ENCODE measurements at places on chromosomes 4 and X. TPM values are rescaled to one million over a fixed set of nuclear protein-coding genes. Genes with fewer than 3 reads are reported as not detected.

The SLC10A3 gene
- 22.5 TPM for total RNA-seq

- DNase-seq: peak; percentile 47
Observed at GRCh38 chr4:82268050-82268825, 105.6 kb downstream of the HNRNPD start.

DNA sequence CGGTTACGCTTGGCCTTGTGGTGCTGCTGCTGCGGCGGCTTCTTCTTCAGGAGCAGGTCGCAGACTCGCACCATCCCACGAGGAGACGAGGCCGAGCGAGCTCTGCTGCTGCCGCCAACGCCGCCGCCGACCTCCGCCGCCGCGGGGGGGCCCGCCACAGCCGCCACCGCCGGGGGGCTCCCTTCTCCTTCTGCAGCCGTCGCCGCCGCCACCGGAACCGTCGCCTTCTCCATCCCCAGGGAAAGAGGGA is 237 bp downstream of the ANKRD17 start:
- no peak for DNase-seq

The F8A2 gene
- total RNA-seq: not detected

DNA sequence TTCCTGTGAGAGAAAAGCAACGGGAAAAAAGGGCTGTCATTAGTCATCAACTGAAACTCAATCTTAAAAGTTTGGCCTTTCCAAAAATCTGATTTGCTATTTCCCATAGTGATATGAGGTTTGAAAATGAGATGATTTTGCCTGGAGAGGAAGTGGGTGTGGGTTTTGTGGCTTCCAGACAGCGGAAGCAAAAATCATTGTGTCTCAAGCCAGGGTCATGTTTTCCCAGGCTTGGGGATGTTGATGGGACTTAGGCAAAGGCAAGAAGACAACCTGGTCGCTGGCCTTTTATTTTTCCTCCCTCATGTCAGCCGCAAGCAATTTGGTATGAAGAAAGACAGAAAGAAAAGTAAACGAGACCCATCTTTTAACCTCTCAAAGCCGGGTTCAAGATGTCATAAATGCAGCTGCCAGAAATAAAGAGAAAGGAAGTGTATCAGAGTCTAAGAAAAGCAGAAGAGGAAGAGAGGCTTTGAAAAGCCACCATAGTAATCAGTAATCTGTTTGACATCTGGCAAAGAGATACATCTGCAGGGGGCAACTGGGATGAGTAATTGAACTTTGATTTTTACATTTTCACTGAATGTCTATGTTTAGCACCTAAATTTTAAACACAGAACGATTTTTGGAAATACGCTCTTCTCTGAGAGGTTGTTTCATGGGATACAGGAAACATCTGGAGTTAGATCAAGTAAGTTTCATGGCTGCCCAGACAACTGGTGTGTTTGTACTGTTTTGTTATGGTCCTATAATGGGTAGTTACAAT is 521.6 kb upstream of the SLIT2 start:
- no peak for DNase-seq

GRCh38 chr4:83356899-83357661 is 22.4 kb upstream of the HPSE start:
- no peak for DNase-seq

The IBSP gene
- not detected for total RNA-seq

The PARM1 gene
- total RNA-seq: not detected

The PCDH19 gene
- total RNA-seq: not detected

The AR gene
- 0.15 TPM for total RNA-seq

- DNase-seq: no peak
Observed at GRCh38 chr4:106676173-106676921, 307.8 kb upstream of the GIMD1 start.

GRCh38 chr4:56840559-56840958 is 19.1 kb upstream of the SPINK2 start:
- no peak for DNase-seq

GRCh38 chr4:11423465-11423864 is 5.2 kb downstream of the HS3ST1 start:
- no peak for DNase-seq

DNA sequence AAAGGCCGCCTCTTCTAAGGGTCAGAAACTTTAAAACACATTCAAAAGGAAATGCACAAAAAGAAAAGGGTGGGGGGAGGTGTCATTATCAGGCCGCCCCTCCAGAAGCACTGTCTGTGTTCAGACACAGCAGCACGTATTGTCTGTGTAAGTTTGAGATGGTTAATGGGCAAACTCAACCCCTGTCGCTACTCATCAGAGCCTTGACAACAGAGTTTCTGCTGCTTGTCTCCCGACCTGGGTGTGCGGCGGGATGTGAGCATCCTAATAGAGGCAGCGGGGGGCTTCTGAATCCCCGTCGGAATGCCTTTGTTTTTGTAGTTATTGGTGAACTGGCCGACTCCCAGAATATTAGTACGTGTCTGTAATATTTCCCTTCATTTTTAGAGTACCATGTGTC is 158.9 kb downstream of the DCTD start:
- no peak for DNase-seq

- DNase-seq: peak; percentile 42
Observed at GRCh38 chrX:45851434-45851991, 650.8 kb upstream of the DIPK2B start.

The TSPAN7 gene
- total RNA-seq: not detected

- no peak for DNase-seq
Observed at GRCh38 chrX:55839485-55839884, 121.9 kb downstream of the RRAGB start.

The ANK2 gene
- total RNA-seq: not detected

DNA sequence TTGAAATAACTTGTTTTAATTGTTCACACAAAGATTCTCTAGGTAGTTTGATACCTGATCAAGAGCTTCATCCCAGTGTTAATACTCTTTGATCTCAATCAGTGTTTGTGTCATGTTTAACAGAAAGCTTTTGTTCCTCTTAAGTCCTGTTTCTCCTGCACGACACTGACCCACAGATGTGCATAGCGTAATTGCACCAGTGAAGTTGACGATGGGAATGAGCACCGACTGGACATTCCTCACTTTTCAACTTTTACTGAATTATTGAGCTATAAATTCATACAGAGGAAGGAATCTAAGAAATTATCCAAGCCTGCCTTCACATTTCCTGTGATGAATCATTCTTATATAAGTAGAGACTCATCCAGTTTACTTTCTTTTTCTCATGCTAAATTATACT is 878.7 kb upstream of the TENM3 start:
- no peak for DNase-seq

- DNase-seq: no peak
Observed at GRCh38 chr4:26837993-26838842, 22.4 kb upstream of the STIM2 start.

GRCh38 chrX:103791228-103791627 is 14.6 kb downstream of the PLP1 start:
- DNase-seq: no peak

The SLC16A2 gene
- 0.35 TPM for total RNA-seq

- DNase-seq: no peak
Observed at GRCh38 chr4:140809676-140810075, 53.5 kb upstream of the TBC1D9 start.

The GAGE1 gene
- not detected for total RNA-seq

GRCh38 chr4:94523033-94523580 is 71.4 kb downstream of the PDLIM5 start:
- DNase-seq: no peak

DNA sequence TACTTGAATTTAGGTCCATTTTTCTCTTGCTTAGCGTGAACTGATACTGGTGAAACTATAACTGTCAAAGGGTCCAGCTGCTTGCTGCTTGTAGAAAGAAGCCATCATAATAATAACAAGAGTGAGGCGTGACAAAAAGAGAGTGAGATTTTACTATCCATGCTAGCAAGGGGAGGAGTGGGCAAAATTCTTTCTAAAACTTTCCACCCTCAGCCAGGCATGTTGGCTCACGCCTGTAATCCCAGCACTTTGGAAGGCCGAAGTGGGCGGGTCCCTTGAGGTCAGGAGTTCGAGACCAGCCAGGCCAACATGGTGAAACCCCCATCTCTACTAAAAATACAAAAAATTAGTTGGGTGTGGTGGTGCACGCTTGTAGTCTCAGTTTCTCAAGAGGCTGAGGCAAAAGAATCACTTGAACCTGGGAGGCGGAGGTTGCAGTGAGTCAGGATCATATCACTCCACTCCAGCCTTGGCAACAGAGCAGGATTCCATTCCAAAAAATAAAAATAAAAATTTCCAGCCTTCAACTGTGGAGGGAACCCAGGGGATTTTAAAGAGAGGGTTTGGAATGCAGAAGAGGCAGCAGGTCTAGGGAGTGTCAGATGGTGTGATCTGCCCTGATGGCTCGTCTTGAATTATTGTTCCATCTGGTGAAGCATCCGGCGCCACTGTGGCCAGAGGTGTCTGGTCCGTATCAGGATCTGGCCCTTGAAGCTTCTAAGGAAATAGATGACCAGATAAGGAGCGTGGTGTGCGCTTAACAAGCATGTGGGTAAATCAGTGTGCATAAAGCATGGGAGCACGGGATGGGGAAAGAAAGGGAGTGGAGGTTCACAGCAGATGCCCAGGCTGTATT is 51.8 kb downstream of the LRP2BP start:
- no peak for DNase-seq

DNA sequence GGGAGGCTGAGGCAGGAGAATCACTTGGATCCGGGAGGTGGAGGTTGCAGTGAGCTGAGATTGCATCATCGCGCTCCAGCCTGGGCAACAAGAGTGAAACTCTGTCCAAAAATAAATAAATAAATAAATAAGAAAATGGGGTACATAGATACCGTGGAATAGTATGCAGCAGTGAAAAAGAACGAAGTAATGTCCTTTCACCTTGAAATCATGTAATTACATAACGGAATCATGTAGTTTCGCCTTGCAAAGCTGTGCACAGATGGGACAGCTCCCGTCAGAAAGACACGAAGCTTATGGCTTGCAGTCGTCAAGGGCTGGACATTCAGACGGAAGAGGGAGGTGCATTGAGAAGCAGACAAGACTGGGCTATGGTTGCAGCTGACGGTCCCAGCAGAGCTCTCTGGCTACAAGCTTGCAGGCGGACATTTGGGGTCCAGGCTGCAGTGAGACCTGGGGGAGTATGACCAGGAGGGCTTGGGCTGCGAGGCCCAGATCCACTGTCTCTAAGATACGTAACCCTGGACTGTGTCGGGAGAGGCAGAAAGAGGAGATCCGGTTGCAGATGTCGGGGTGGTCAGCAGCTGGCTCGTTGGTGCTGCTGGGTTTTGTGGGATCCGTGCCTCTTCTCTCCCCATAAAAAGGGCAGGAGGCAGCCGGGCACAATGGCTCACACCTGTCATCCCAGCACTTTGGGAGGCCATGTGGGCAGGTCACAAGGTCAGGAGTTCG is 6.2 kb upstream of the P2RY8 start:
- no peak for DNase-seq

DNA sequence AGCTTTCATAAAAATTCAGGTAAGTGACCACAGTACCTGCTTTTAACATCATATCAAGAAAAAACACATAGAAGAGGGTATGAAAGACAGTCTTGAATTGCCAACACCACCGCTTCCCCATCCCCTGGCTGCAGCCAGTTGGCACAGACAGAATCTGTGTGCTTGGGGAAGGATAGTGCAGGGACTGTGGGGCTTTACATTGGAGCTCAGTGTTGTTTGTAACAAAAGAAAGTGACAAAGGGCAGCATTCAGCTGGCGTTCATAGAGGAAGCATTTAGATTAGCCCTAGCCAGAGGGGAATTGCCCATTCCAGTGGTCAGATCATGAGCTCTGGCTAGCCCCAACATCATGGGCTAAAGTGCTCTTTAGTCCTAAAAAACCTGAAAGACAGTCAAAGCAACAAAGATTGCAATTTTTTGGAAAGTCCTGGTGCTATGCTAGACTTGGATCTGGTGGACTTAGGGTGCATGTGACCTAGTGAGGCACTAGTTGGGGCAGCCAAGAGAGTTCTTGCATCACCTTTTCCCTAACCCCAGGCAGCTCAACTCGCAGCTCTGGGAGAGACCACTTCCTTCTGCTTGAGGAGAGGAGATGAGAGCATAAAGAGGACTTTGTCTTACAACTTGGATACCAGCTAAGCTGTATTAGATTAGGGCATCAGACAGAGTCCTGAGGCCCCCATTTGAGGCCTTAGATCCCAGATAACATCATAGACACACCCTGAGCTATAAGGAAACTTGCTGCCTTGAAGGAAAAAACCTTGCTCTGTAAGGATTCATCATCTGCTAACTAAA is 1602.4 kb upstream of the ADGRL3 start:
- no peak for DNase-seq

DNA sequence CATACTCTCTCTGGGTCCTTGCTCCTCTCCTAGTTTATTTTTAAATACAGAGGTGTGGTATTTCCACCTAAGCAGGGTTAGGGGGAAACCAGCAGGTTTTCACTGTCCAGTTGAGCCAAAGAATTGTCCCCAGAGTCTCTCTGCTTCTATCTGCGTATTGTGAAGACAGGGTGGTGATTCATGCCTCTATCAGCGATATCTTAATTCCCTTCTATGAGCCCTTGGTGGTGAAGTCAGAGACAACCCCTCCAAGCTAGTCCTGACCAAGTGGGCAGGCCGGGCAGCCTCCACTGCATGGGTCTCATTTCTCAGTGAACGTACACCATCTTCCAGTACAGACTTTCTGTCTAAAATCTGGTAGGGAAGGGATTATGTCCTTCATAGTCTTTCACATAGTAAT is 100.5 kb upstream of the GPR34 start:
- no peak for DNase-seq

DNA sequence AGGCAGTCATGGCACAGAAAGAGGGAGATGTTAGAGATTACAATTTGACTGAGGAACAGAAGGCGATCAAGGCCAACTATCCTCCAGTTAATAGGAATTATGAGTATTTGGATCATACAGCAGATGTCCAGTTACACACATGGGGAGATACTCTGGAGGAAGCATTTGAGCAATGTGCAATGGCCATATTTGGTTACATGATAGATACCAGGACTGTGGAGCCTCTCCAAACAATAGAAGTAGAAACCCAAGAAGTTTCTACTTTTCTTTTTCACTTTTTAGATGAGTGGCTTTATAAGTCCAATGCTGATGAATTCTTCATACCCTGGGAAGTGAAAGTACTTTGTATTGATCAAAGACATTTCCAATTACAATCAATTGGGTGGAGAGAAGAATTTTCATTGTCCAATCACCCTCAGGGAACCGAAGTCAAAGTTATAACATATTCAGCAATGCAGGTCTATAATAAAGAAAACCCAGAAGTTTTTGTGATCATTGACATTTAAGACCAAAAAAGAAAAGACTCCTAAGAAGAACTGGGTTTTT is 139.1 kb downstream of the MAB21L2 start:
- DNase-seq: no peak

- DNase-seq: no peak
Observed at GRCh38 chr4:128347930-128348660, 60.5 kb upstream of the PGRMC2 start.

- DNase-seq: no peak
Observed at GRCh38 chrX:154545673-154546274, 872 bp downstream of the G6PD start.

The ZIC3 gene
- not detected for total RNA-seq

- DNase-seq: no peak
Observed at GRCh38 chr4:65007841-65008439, 598.7 kb upstream of the TECRL start.

The PRDM5 gene
- total RNA-seq: 0.84 TPM

The P2RY10 gene
- 87.4 TPM for total RNA-seq

DNA sequence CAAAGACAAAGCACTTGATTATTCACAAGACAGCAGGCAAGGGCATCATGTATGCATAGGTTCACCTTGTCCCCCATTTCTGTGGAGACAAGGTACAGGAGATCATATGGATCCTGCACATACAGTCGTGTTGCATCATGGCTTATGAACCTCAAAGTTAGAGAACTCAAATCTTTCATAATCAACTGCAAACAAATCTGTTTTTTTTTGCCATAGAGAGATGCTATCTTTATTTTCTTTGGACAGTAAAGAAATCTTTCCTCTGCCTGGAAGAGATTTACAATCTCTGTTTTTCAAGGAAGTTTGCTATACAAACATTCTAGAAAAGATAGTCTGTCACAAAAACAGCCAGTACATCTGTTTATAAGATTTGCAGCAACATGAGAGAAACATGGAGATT is 578.8 kb downstream of the ANKRD50 start:
- no peak for DNase-seq
